ENCODE measurements at places on chromosomes 6 and 20.

DNA sequence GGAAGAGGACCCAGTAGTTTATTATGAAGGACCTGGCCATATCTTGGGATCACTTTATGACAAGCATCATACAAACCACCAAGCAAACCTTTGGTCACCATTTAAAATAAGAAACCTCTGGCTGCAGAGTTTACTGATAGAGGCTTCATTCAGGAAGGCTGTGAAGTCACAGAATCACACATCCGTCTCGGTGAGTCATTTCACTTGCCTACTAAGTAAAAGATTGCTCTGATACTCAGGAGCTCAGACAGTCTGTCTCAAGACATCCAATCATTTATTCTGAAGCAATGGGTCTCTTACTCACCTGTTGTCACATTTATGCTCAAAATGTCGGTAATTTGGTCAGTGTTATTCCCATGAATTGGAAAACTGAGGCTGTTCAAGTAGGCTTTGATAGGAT lies 33.7 kb downstream of the ADGRF5 start:
- no peak for DNase-seq

GRCh38 chr6:128657181-128657580 lies 136.8 kb upstream of the PTPRK start:
- DNase-seq = no peak

DNA sequence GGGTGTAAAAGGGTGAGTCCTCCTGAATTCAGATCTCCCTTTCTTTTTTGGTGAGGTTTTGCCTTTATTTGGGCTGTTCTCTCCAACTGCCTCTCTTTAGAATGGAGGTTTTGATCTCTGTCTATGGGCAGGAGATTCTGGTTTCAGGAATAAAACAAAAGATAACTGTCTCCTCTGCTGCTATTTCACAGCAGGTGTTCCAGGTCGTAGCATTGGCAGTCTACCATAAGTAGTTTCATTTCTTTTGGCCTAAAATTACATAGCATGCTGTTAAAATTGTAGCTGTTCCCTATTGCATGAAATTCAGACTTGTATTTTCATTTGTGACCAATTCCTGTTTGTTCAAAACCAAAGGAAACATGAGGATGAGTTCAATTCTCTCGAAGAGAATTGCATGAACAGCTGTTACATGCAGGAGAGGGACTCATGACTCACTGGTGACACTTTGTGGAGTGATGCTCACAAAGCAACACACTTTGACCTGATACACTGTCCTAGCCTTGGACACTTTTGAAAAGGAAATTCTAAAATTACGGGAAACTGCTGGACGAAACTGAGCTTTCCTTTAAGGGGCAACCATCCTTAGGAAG lies 76.8 kb upstream of the SIRPG start:
- peak; percentile 60 for DNase-seq

DNA sequence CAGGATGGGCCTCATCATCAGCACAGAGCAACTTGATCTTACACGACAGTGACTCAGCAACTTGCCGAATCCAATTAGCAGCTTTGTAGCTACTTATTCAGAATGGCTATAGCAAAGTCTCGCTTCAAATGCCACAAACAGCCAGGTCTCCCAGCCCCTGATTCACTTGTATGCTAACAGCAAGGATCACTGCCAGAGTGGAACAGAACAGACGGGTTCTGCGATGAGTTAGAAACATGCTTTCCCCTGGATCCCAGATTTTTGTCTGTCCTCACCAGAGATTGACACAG lies 254.4 kb downstream of the NRN1 start:
- DNase-seq = peak; percentile 43

GRCh38 chr20:56924292-56925081 lies 295.4 kb downstream of the TFAP2C start:
- no peak for DNase-seq

- DNase-seq = no peak
Observed at GRCh38 chr6:157649311-157650260, 173.5 kb upstream of the SNX9 start.

GRCh38 chr6:122660296-122660695 lies 50.1 kb downstream of the PKIB start:
- DNase-seq = no peak

DNA sequence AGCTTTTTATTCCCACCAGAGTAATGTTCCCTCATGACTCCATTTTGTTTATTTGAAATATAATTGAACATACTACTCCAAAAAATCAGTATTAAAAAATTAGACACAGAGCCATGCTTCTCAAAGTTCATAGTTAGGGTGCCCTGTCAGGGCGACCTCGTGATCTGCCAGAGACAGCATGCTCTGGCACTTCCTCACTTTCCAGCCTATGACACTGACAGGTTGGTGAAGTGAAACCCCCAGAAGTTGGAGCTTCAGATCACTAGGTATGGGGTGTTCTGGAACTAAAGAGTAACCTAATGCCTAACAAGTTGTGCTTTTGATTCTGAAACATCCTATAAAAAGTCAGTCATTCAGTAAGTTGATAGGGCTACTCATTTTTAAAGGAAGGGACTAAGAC lies 93.0 kb downstream of the TBC1D7 start:
- DNase-seq = no peak

GRCh38 chr20:31670371-31671228 lies 32.9 kb downstream of the COX4I2 start:
- DNase-seq = no peak

GRCh38 chr6:149316740-149317643 lies 520 bp upstream of the TAB2 start:
- DNase-seq = peak; percentile 74

DNA sequence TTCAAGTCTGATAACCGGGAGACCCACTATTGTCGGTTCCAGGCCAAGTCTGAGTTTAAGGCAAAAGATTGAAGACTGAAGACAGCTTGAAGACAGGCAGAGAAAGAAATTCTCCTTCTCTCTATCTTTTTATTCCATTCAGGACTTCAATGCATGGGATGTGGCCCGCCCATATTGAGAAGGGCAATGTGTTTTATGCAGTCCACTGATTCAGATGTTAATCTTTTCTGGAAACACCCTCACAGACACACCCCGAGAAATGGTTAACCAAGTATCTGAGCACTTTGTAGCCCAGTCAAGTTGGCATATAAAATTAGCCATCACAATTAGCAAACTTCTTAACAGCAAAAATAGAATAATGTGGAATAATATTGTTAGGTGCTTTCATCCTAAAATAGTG lies 75.5 kb upstream of the FABP7 start:
- no peak for DNase-seq

GRCh38 chr20:36672991-36673390 lies 27.0 kb upstream of the SLA2 start:
- DNase-seq = no peak

DNA sequence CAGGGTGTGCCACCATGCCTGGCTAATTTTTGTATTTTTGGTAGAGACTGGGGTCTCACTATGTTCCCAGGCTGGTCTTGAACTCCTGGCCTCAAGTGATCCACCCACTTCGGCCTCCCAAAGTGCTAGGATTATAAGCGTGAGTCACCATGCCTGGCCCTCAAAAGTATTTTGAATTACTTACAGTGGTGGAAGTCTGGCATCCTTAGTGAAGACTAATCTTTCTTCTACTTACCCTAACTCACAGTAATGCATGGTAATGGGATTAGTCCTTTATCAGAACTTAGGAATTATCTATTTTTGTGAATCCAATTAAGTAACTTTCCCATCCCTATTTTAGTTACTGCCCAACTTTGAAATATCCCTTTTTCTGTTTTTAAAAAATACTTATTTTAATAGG lies 3.9 kb downstream of the RWDD1 start:
- DNase-seq = no peak

GRCh38 chr6:162862462-162862861 lies 134.7 kb downstream of the PACRG start:
- DNase-seq = no peak

- DNase-seq = no peak
Observed at GRCh38 chr6:167781868-167782267, 44.8 kb upstream of the AFDN start.

DNA sequence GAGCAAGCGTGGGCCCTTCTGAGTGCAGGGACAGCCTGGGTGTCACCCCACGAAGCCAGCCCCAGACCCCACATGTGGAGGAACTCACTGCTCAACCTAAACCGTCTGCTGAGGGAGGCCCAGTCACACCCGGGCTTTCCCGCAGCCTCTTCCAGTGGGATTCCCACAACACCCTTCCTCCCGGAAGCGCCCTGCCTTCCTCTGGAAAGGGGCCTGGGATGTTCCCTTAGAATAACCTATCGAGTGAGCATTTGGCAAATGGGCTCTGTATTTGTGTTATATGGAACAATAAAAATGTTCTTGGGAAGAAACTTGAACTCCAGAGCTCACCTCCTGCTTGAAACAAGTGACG lies 100.0 kb upstream of the DUSP22 start:
- no peak for DNase-seq

DNA sequence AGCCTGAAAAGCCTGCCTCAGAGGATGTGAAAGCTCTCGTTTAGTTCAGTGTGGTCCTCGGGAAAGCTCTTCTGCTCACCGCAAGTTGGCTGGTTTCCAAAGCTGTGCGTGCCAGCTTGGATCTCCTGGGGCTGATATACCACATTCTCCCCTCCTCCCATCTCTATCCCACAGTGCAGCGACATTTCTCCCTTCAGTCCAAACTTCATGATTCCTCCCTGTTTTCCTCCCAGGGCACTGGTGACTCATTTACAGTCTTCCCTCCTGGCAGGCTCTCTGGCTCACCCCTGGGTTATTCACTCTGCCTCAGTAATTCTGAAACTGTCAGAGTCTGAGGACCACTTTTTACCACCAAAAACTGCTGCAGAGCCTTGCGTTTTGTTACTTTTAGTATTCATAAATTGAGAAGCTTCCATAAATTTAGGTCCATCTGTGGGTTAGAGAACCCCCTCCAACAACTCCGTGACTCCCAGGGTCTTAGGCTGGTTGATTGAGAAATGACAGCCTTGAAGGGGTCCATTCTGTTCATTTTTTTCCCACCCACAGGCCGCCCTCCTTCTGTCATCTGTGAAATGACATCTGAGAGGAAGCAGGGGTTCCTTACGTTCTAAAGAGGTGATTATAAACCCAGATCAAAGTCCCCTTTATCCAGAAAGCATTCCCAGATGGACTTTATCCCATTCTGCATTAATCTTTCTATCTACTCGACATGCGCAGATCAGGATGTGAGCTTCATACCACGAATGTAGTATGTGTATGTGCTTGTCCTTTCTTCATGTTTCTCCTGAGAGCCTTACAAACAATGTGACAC lies 6.1 kb downstream of the TRIM10 start:
- DNase-seq = no peak

GRCh38 chr6:12233693-12234571 lies 56.2 kb upstream of the EDN1 start:
- peak; percentile 76 for DNase-seq

DNA sequence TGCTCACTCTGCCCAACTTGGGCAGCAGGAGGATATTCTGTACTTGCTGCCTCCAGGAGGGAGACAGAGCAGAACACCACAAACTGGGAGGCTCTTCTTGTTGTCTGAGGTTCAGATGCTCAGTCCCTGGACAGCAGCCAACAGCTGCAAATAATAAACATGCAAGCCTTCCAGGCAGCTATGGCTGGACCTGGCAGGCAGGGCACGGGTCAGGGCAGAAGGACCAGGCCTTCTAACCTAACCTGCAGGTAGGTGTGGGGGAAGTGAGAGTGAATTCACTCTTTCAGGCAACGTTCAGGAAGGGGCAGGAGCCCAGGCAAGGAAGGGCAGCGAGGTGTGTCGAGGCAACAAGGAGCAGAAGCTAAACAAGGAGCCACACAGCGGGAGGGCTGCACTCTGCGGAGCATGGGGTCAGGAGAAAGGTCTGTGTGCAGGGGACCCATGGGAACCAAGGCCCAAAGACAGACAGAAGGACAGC lies 31.5 kb downstream of the NINL start:
- no peak for DNase-seq

DNA sequence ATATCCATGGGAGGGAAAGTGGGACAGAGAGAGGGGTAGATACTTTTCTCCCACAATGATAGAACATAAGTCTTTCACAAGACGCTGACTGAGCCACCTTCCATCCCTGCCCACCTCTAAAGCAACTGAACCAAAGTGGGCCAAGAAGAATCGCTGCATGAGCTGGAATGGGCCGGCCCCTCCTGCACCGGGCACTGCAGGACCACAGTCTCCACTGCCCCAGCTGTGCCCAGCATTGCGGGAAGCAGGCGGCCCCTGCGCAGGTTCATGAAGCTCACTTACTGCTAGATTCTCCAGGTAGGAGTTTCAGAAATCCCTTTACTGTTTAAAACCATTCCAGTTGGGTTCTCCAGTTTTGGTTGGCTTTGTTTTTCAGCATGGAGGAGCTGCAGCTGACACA lies 32.0 kb upstream of the CST7 start:
- DNase-seq = no peak

GRCh38 chr6:110517601-110518281 lies 41.3 kb upstream of the SLC22A16 start:
- no peak for DNase-seq

DNA sequence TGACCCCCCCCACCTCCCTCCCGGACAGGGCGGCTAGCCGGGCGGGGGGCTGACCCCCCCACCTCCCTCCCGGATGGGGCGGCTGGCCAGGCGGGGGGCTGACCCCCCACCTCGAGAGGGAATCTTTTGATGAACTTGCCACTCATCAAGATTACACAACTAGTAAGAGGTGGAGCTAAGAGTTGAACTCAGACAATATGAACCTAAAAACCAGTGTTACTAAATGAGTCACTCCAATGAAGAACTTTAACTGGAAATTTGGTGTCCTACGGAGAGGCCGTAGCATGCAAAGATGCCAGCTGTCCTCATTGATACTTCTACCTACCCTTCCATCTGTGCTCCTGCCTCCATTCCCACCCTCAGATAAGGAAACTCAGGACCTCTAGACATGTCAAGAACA lies 42.8 kb downstream of the PFDN4 start:
- DNase-seq = no peak

GRCh38 chr6:113202852-113203714 lies 654.1 kb upstream of the MARCKS start:
- no peak for DNase-seq

DNA sequence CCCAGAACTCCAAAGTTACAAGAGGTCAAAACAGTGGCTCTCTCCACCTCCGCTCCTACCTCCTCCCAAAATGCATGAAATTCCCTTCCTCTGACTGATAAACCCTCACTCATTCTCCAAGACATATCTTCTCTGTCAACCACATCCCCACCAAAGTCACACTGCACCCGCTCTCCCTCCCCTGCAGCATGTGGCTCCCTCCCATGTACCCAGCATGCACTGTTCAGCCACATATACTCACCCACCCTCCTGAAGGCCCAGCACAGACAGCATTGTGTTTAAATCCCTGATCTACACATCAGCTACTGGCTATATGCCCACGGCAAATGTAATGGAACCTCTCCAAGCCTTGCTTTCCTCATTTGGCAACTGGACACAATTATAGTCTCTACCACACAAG lies 5.5 kb upstream of the POU5F1 start:
- DNase-seq = peak; percentile 35
